ENCODE measurements at places on chromosomes 7 and 10.

DNA sequence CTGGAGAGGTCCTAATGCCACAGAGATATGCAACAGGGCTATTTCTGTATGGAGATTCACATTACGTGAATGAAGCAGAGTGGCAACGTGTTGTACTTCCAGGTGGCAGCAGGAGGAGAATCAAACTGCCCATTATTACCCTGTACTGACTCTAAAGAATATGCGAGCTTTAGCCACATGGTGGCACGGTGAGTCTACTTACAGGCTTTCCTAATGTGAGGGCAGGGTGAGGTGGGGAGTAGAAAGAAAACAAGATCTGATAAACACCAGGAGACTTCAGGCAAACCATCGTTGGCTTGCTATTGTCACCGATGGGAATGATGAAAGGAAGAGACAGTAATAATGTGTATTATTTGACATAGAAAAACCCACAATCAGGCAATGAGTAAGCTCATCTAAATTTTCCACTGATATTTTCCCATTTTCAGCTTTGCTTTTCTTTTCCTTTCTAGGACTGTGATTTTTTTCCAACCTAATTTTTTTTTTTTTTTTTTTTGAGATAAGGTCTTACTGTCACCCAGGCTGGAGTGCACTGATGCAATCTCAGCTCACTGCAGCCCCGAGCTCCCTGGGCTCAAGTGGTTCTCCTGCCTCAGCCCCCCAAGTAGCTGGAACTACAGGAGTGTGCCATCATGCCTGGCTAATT, 164.3 kb downstream of the BTAF1 start:
- peak; percentile 30 for DNase-seq

- no peak for DNase-seq
Observed at GRCh38 chr10:119522747-119523426, 19.6 kb downstream of the RGS10 start.

DNA sequence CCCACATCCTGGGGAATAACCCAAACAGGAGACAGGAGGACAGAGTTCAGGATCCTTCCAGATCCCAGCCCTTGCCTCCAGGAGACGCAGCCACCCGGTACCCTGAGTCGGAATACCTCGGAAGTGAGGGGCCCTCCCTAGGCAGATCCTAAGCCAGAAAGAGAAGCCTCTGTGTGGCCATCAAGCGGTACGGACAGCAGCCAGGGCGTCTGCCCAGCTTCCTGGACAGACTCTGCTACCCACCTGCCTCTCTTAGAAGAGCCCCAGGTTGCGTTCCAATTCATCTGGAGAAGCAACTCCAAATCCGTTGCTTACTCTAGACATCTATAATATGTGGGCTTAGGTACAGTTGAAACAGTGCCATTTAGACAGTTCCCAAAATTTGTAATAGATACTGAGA, 220.2 kb upstream of the SH2B2 start:
- DNase-seq: no peak

DNA sequence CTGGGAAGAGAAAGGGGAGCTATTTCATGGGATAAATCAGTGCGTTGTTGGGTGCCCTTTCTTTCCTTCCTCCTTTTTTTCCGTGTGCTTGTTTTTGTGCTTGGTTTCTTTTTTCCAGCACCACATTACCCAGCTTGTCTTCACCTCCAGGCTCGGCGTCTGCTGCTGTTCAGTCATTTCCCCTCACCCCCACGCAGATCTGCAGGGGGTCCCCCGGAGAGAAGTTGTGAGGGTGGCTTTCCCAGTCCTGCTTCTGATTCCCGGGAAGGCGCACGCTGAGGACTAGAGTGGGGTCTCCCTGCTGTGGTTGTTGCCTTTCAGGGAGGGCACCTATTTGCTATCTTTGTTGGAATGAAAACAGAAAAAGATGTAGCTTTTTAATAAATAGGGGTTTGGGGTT, 1.6 kb downstream of the CAMK1D start:
- no peak for DNase-seq

DNA sequence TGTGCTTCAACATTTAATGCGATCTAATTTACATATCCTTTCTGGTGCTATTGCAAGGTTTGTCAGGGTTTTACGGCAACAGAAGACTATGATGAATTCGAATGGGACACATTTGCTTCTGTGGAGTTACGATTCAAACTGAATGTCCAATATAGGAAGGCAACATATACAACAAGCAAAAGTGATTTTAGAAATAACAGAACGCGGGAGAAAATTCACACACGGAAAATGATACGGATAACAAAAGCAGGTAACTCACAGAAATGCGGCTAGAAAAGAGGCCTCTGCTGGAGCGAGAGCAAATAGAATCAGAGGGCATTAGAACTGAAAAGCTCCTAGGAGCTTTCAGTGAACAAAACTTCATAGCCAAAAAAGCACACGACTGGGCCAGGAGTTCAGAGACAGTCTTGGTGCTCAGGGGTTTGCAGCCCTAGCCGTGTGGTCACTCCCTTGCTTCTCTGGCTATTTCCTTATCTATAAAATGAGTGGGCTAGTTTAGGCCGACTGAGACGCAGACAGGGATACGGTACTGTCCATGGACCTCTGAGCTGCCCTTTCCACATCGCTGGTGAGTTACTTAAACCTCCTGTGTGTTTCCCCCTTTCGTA, 557 bp upstream of the TAX1BP1 start:
- no peak for DNase-seq

- DNase-seq: no peak
Observed at GRCh38 chr7:99827040-99827778, 604 bp upstream of the CYP3A43 start.

DNA sequence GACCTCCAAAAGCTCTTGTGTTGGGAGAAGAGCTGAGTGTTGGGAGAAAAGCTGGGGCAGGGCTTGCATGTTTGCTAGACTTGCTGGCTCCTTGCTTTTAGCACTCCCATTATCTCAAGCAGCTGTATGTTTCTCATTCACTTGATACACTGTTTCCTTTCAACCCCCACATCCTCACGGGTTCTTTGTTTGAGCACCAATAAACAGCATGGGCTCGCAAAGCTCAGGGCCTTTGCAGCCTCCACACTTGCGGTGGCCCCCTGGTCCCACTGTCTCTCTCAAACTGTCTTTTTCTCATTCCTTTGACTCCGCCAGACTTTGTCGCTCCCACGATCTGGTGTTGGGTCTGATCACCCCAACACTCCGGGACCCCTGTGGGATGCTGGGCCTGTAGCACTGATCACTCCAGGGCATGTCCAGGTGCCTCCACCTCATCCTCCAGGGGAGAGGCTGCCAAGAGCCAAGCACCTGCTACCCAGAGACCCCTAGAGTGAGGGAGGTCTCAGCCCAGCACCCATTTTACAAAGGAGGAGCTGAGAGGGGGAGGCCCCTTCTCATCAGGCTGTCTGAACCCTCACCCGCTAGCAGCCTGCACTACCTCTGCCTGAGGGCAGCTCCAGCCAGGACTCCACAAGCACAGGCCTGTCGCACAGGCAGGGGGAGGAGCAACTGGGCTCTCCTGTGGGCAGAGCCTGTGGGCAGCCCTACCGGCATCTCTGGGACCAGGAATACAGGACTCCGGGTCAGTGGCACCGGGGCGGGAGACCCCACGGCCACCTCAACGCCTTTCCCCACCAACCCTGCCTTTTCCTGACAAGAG, 49.1 kb upstream of the MSMB start:
- DNase-seq: no peak

- DNase-seq: no peak
Observed at GRCh38 chr10:124939290-124939689, 2.6 kb upstream of the ZRANB1 start.

DNA sequence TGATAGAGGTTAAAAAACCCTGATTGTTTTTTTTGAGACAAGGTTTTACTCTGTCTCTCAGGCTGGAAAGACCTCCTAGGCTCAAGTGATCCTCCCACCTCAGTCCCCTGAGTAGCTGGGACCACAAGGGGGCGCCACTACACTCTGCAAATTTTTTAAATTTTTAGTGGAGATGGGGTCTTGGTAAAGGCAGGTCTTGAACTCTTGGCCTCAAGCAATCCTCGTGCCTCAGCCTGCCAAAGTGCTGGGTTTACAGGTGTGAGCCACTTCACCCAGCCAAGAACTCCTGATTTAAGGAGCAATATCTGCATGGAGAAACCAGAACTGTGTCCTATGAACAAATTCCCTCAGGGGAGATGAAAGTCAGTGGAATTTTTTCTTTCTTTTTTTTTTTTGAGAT, 7.3 kb upstream of the KLHDC10 start:
- peak; percentile 48 for DNase-seq

DNA sequence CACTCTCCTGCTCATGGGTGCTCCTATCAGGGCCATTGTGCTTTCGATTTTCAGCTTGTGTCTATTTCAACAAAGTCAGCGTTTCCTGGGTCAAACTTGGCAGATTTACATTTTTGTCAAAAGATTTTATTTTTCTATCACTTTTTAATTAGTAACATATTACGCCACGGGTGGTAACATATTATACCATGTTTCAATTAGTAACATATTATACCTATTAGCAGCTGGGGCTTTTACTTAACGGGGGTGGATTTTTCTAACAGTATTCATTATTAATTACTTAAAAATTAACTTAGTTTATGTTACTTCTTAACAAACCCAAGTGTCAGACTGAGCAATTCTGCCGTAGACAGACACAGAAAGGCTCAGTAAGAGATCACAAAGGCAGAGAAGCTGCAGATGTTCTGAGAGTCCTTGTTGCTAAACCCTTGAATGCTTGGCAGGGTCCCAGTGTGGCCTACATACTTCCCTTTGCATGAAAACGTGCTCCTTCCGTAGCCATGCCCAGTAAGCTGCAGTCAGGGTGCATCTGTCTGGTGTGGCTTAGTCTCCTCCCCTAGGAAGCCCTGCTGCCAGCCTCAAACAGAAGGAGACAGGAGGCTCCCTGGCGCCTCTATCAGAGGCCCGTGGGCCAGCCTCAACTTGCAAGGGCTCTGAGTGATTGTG, 263.1 kb upstream of the CXCL12 start:
- DNase-seq: no peak

GRCh38 chr7:94146408-94146807, 142.3 kb upstream of the BET1 start:
- DNase-seq: no peak

DNA sequence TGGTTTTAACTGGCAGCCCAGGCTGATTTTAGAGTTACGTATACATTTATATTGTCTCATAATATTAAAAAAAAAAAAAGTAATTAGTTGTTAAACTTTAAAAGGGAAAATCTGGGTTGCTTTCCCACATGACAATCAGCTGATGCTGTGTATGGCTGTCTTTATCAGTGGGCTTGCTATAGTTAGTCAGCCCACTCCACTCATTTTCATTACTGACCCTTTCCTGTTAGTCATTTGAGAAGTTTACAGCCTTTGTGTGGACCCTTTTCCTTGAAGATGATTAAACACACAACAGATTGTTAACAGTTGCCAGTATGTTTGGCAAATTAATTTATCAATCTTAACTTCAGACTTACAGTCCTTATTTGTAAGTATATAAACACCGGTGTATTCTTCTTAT, 164.5 kb upstream of the AGR3 start:
- DNase-seq: no peak

GRCh38 chr10:24097751-24098207, 111.2 kb upstream of the KIAA1217 start:
- DNase-seq: no peak

DNA sequence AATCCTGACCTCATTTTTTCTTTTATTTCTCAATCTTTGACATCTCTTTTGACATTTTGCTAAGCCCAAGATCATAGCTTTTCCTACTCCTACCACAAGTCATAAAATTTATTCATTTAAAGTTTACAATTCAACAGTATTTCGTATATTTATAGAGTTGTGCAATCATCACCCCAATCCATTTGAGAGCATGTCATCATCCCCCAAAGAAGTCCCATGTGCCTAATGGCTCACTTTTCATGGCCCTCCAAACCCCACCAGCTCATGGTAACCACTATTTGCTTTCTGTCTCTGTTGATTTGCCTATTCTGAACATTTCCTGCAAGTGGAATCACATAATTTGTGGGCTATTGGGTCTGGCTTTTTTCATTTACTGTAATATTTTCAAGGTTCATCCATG, 52.5 kb upstream of the GLI3 start:
- no peak for DNase-seq

- DNase-seq: no peak
Observed at GRCh38 chr7:46742601-46743000, 821.5 kb upstream of the IGFBP3 start.

DNA sequence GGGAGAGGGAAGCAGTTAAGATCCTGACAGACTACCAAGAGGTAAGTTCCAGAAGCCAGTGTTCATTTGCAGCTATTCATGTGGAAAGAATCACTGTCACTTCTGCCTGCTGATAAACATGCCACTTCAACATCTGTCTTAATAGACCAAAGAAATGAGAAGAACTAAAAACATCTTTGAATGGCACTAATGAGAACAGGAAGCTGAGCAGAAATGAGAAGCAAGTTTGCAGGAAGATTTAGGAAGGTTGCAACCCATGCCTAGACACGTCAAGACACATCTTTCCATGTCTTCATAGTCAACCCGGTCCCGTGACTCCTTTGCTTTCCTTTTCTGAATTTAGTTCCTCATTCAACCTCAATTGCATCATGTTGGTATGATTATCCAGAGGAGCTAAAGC, 180.0 kb downstream of the PDE1C start:
- no peak for DNase-seq

DNA sequence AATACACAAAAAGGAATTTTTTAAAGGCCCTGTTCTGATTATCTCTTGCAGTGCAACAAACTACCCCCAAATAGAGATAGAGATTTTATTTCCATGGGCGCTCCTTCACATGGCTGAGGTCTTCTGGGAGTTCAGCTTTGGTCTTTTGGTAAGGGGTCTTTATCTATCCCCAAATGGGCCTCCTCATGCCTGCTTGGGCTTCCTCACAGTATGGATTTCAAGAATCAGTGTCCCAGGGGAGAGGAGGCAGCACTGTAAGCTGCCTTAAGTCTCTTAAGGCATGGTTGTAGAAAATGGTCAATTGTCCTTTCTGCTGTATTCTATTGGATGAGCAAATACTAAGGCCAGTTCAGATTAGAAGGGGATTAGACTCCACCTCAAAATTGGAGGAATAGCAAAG, 966.2 kb downstream of the TYW1 start:
- DNase-seq: no peak

DNA sequence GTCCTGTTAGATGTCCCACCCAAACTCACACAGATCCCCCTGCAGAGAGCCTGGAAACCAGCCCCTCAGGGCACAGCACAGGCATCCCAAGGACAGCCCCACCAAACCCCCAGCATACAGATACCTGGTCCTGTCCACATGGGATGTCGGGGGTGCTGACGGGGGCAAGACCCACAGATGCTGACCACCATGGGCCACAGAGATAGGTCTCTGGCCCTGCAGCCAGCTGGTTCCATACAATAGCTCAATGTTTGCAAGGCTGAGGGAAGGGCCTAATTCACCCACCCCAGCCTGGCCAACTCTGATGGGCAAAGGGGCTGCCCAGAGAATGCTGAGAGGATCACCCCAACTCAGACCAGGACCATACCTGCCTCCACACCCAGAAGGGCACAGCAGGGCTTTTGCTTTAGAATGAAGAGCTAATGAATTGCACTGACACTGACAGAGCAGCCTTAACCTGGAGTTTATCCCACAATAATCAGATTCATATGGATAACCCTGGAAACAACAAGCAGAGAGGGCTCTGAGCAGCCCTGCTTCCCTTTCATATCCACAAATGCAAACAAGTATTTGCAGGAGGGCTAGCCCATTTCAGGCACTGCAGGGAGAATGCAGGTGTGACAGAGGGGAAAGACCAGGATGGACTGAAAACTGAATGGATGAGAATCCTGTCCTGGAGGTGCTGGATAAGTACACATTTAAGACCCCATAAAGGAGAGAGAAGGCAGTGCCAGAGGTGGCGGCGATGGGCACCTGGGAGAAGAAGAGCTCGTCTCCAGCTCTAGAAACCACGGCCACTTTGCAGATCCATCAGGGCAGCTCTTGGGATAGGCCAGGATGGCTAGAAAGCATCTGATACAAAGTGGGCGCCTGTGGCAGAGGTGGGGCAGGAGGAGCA, 126.7 kb downstream of the TNS3 start:
- DNase-seq: no peak

- no peak for DNase-seq
Observed at GRCh38 chr10:33566426-33566825, 232.0 kb upstream of the NRP1 start.

Data from NK-92 treated with Interleukin-12 subunit alpha and Interleukin-12 subunit beta, amount 100 ng/mL, for 24 hours (cell line).